Stimulated activated CD4-positive, alpha-beta T cell treated with anti-CD3 and anti-CD28 coated beads, TNF-alpha, amount 100 ng/mL, for 4 hours (primary cell): ENCODE measurements at places on chromosomes 4 and X.
A peak's percentile ranks its signal among the peaks of the same experiment; 100 is the strongest.

DNA sequence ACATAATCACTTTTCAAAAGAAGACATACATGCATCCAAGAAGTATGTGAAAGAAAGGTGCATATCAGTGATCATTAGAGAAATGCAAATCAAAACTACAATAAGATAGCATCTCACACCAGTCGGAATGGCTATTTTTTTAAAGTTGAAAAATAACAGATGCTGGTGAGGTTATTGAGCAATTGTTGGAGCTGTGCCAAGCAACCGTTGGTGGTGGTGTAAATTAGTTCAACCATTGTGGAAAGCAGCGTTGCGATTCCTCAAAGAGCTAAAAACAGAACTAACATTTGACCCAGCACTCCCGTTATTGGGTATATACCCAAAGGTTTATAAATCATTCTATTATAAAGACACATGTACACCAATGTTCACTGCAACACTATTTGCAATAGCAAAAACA lies 14.2 kb downstream of the COX7B2 start:
- DNase-seq: no peak

DNA sequence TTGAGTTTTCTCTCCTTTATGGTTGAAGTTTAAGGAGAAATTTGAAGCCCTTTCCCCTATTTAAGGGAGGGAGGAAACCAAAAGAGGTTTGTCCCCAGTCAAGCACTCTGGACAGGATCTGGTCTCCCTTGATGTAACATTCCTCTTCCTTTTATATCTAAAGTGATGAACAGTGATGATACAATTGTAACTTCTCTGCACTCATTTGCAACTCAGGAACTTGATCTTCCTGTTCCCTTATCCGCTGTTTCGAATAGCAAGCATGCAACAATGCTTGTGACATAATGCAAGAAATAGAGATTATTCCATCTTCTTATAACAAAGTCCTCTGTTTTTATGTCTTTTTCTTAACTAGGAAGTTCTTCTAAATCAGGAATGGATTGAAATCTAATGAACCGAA lies 18.3 kb downstream of the ALPK1 start:
- no peak for DNase-seq

DNA sequence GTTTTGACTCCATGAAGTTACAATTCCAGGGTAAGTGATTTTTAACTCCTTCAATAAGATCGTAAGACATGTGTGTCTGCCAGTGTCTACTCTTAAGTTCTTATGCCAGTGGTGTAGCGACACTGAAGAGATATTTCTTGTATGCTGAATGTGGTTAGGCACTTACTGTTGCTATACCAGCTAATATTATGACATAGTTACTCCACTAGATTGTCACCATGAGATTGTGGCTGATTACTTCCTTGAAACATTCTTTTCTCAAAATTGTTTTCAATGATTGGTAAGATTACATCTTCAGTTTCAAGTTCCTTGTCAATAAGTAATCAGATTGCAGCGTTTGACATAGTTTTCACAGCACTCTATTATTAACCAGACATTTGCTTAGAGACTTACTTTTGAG lies 60.6 kb upstream of the PAGE5 start:
- no peak for DNase-seq

DNA sequence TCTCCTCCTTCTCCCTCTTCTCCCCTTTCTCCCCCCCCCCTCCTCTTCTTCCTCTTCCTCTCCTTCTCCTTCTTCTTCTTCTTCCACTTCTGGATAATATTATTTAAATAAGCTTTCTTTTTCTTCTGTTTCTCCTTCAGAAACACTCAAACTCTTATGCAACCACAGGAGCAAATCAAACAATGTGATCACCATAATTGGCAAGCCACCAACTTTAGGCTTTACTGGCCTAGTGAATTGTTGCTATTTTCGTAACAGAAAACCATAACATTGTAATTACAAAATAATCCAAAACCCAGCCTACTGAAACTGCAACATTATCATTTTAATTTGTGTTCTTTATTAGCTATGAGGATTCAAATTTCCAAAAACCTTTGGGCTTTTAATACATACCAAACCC lies 14.3 kb downstream of the DCAF8L1 start:
- DNase-seq: no peak

DNA sequence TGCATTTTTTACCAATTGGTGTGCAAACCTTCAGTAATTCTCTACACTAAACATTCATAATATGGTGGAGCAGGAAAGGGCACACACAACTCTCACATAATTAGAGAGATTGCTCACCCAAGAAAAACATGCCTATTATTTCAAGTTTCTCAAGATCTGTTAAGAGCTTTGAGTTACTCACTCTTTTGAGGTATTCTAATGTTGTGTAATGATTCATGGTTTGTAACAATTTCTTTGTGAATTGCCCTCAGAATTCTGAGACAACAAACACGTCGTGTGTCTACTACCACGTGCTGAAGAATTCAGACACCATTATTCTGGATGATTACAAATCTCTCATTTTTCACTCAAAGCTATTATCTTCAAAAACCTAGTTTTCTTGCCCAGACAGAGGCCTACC lies 82.8 kb downstream of the PDGFC start:
- no peak for DNase-seq

DNA sequence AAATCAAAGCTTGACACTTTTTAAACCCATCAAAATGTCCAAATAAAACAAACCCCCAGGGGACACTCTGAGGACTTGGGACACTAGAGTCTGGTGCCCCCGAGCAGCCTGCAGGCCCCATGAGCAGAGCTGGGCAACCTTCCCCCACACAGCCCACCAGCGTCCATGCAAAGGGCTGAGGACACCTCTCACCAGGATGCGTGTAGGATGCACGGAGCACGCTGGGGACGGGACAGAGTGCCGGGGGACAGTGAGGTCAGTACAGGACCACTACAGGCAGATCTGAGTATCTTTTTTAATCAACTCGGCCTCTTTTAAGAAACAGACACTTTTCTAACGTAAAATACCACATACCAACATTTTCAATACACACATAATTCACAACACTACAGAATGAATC lies 6.9 kb downstream of the GAK start:
- no peak for DNase-seq

DNA sequence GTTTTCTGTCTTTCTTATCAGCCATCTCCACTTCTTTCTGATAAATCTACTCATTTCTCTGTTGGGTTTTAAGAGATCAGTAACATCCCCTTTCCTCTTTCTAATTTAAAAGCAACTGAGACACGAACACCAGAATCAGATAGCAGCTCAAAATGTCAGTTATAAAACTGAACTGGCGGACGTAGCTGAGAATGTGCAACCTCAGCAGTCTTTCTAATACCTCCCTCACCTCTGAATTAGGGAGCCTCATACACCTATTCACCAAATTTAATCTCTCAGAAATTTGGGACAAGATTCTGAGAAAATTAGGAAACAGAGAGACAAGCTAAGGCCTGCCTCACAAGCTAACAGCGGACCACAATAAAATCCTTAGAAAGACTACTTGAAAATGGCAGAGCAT lies 52.0 kb upstream of the ACSL4 start:
- no peak for DNase-seq

DNA sequence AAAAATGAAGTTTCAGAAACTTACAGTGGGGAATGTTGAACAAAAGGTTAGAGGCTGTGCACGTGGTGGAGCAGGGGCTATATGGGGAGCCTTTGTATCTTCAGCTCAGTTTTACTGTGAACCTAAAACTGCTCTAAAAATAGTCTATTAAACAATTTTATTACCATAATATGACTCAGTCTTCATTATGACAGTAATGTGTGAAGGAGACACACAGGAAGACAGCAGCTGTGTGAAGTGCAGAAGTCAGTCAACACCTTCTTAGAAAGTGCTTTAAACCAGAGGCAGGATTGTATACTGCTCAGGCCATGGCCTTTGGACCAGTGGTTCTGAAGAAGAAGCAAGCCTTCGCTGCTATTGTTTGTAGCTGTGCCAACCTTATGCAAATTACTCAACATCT lies 89.7 kb downstream of the ARHGAP10 start:
- DNase-seq: no peak

GRCh38 chr4:47652092-47652491 lies 167.0 kb downstream of the ATP10D start:
- no peak for DNase-seq

DNA sequence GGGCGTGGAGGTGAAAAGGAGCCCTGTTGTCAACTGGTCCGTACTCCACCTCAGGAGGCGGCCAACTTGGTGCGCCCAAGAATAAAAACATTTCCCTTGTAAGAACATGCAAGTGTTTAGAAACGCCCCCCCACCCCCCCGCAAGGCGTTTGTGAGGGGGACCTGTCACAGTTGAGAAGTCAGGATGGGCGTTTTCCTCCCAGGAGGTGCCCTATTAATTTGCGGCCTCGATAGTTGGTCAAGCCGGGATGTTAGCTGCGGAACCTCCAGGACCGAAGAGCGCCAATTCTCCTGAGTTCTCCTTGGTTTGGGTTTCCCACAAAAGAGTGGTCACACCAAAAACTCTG lies 651 bp upstream of the SAP30 start:
- no peak for DNase-seq

GRCh38 chr4:37884855-37885487 lies 5.9 kb upstream of the TBC1D1 start:
- no peak for DNase-seq

- DNase-seq: no peak
Observed at GRCh38 chr4:33073811-33074210, 2353.6 kb downstream of the PCDH7 start.

DNA sequence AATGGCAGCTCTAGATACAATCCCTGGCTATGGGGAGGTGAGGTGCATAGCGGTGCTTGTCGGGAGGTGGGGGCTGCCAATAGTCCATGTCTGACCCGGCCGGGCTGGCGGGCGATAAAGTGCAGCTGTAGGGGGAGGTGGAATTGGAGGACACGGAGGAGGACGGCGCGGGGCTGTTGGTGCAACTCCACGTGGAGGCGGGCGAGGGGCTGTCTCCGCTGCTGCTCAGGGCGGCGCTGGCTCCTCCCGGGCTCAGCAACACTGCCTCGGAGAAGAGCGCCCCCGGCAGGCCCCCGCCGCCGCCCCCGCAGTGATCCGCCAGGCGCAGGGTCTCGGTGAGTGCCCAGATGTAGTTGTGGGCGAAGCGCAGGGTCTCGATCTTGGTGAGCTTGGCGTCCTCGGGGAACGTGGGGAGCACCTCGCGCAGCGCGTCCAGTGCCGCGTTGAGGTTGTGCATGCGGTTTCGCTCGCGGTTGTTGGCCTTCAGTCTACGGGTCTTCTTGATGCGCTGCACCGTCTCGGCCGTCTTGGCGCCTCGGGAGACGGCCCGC lies 1.3 kb downstream of the NEUROG2 start:
- no peak for DNase-seq

DNA sequence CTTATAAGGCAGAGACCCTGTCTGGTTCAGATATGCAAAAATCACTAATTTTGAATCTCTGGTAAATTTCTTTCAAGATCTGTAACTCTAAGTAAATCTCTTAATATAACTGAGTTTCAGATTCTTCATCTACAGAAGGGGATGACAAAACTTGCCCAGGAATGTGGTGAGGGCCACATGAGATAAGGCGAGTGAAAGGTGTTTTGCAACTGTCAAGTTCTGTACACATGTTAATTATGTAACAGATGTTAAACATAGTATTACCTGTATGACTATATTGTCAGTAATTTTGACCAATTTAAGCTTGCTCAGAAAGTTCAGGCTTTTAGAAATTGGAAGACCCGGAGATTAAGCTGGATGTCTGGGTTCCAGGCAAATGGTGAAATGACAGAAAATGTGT lies 549 bp upstream of the GLRB start:
- DNase-seq: no peak

GRCh38 chrX:113594123-113594841 lies 753.7 kb upstream of the AMOT start:
- DNase-seq: no peak

DNA sequence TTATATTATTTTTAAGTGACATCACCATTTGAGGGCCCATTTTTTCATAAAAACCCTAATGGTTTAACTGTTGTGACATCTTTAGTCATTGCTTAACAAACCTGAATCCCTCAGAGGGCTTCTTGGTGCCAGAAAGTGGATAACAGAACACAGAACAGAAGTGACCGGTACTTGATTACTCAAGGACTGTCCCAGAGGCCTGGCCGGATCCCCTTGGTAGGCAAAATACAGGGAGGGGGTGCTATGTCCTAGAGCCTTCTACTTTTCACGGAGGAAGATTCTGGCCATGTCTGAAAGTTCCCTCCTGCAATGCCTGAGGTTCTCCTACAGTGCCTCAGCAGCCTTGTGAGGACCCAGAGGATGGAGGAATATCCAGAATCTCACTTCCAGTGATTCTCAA lies 94.3 kb upstream of the DCLK2 start:
- DNase-seq: no peak

DNA sequence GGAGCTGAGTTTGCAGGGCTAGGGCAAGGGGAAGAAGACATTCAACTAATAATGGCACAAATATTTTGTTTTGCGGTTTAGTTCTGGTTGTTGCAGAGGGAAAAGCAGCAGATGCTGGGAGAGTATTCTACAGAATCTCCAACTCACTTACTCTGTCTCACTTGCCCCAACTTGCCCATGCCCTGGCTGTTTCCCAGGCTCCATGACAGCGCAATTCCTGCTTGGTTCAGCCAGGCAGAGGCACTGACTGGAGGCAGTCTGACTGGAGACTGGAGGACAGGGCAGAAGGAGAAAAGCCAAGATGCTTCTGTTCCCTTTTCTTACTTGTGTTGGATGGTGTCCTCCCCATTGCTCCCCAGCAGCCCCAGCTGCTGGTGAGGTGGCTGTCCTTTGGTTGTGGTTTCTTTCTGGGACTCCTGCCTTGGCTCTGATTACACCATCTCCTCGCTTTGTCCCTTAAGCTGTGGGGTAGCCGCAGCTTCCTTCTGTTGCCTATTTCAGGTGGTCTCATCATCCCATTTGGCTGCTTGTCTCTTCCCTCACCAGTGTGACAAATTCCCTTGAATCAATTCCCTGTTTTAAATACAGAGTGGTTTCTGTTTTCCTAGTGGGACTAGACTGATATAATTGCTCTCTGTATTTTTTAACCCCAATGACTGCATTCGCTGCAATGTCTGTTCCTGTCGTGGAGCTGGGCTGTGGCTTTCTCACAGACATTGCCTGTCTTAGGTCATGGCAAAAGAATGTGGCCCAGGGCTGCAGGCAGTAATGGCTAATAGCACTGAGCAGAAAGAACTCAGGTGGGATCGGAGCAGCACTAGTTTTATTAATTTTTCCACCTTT lies 24.2 kb upstream of the RASL11B start:
- DNase-seq: no peak

DNA sequence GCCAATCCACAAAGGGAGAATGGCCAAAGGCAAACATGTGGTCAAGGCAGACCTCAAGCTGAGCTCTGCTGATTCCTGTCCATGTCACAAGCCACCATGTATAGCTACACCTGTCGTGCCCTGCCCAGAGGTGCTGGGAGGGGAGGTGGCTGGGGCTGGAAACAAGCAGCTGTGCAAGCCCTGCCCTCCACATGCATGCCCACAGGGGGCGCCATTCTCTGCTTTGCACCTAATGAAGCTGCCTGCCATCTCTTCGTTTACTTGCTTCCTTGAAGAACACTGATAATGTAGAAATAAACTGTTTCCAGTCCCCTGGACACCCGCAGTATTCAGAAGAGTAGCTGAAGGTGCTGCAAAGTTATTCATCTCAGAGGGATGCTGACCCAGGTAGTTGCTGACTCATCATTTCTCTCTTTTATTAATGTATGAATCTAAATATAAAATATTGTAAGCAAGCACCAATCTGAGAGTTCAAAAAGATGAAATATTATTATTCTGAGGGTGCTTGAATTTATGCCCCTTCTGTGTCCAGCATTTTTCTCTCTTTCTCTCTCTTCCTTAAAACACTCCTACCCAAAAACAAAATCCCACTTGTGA lies 278.6 kb downstream of the ADGRA3 start:
- DNase-seq: peak; percentile 9
